ENCODE measurements at places on chromosomes 4 and X. TPM values are rescaled to one million over a fixed set of nuclear protein-coding genes. Genes with fewer than 3 reads are reported as not detected.
A peak's percentile ranks its signal among the peaks of the same experiment; 100 is the strongest.

DNA sequence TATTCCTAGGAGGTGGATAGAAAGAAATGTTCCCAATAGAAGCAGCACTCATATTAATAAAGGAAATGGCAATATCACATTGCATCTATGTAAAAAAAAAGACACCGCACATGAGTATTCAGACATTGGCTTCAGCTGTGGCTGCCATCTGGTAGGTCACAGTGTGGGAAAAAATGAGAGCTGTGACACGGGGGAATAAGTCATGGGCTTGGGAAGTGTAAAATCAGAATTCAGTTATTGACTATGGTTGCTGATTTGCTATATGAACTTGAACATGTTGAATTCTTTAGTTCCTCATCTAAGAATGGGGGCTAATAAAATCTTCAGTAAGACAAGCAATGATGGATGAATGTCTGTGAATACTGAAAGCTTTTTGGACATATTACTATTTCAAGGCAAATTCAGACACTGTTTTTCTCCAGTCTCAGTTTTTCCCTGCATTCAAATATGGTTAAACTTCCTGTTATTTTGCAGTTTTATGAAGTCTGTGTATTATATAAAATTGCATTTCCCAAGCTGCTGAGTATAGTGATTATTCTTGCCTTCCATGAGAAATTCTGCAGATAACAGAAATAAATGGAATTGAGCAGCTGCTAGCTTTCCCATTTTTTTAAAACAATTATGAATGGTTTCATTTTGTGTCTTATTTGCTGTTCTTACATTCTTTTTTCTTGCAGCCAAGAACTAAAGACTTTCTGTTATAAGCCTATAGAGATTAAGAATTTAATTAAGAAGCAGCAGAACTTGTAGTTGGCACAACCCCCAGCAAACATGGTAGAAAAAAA lies 221.0 kb downstream of the ANKRD50 start:
- no peak for DNase-seq
- no peaks in the 10 kb centered on the region for H3K36me3 ChIP-seq
- H3K27ac ChIP-seq: no peak overlapping the region
- H3K27me3 ChIP-seq: no peaks in the 10 kb centered on the region
- H3K4me3 ChIP-seq: no peak overlapping the region

DNA sequence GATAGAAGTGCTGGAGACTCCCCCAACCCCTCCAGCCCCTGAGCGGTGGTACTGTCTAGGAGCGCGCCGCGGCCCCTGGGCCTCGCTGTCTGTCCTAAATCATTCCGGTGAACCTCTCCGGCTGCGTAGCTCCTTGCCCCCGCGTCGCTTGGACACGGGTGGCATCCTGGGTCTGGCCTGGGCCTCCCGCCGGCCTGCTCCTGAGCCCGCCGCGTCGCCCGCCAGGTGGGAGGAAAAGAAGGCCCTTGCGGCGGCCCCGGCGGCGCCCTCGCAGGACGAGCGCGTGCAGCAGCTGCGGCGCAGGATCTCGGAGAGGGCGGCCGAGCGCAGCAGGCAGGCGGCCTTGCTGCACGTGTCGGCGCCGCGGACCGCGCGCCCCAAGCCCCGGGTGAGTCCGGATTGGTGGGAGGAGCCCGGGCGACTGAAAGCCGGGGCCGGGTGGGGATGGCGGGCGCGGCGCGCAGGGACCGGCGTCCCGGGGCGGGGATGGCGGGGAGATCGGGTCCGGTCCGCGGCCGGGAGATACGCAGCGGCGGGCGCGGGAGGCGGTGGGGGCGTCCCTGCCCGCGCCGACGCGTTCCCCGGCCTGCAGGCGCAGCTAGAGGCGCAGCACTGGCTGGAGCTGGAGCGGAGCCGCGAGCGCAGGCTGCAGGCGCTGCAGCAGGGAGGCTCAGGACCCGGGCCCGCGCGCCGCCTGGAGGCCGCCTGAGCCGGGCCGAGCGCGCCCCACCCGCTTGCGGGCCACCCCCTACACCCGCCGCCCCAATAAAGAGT lies 6.5 kb upstream of the RNF4 start:
- peak; percentile 91 for DNase-seq
- H3K27me3 ChIP-seq: no peaks in the 10 kb centered on the region
- H3K4me1 ChIP-seq: peaks cover 6% of the 10 kb centered on the region

DNA sequence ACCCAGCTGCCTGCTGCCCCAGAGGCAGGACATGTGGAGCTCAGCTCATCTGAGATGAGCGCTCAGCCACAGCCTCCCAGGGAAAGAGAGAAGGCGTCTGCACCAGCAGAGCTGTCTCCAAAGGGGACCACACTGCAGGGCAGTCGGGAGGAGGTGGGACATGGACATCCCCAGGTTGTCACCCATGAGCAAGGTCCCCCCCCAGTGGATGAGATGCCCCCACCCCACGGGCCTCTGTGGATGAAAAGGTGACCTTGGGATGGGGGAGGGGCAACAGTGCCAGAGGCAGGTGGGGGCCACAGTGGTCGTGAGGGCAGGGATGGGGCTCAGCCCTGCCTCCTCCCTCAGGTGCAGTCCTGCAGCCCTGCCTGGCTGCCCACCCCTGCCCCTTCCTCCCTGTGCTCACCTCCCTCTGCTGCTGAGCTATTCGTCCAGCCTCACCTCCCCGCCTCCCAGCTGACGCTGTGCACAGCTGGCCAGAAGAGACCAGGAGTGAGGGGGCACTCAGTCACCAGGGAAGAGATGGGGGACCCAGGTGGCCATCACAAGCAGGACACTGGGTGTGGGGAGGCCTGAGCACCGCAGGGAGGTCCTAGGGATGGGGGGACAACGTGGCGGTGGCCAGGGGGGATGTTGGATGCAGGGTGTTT lies 9.3 kb downstream of the NKX1-1 start:
- H3K36me3 ChIP-seq: no peaks in the 10 kb centered on the region
- no peaks in the 10 kb centered on the region for H3K4me1 ChIP-seq
- H3K27me3 ChIP-seq: peaks cover 7% of the 10 kb centered on the region
- no peak for DNase-seq
- no peak overlapping the region for H3K27ac ChIP-seq

- no peak overlapping the region for H3K4me3 ChIP-seq
- no peak for DNase-seq
These were observed 302.9 kb upstream of the FTHL17 start for GRCh38 chrX:31374786-31375185.

- peak; percentile 15 for DNase-seq
- no peak overlapping the region for H3K4me3 ChIP-seq
These were observed 280.2 kb upstream of the SLC7A11 start for GRCh38 chr4:138522366-138522765.

DNA sequence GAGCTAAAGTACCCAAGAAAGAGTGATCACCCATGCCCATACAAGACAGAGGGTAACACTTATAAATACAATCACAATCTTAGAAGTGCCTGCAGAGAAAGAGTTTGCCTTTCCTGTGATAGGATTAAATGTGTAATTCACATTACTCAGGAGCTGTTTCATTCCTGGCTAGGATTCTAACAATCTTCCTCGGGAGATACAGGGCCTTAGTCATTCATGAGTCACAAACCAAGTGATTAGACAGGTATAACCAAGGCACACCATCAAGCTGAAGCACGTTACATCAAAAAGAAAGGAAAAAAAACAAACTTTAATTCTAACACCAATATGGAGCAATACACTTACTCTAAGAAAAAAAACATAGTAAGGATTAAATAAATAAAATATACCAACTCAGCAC lies 14.9 kb downstream of the ABCG2 start:
- H3K36me3 ChIP-seq: no peaks in the 10 kb centered on the region
- peak overlapping the region; percentile 81 for H3K27ac ChIP-seq
- peak; percentile 54 for DNase-seq
- H3K27me3 ChIP-seq: no peaks in the 10 kb centered on the region
- peaks cover 22% of the 10 kb centered on the region for H3K4me1 ChIP-seq

GRCh38 chrX:109403922-109404321 lies 78.0 kb downstream of the GUCY2F start:
- no peak overlapping the region for H3K27ac ChIP-seq
- H3K4me1 ChIP-seq: no peaks in the 10 kb centered on the region
- no peak overlapping the region for H3K4me3 ChIP-seq
- DNase-seq: no peak
- H3K36me3 ChIP-seq: no peaks in the 10 kb centered on the region

Gene CSAG1
- not detected for polyA plus RNA-seq

Gene SLC6A14
- not detected for polyA plus RNA-seq

Measured in hepatocyte (in vitro differentiated cells).